Activated T-helper 1 cell treated with anti-CD3 and anti-CD28 coated beads, Interleukin-2, amount 50 U/mL, for 16 hours (primary cell): ENCODE measurements at places on chromosomes 2 and 18.

- DNase-seq: no peak
These were observed 104.2 kb upstream of the NEUROD1 start for GRCh38 chr2:181784556-181784955.

DNA sequence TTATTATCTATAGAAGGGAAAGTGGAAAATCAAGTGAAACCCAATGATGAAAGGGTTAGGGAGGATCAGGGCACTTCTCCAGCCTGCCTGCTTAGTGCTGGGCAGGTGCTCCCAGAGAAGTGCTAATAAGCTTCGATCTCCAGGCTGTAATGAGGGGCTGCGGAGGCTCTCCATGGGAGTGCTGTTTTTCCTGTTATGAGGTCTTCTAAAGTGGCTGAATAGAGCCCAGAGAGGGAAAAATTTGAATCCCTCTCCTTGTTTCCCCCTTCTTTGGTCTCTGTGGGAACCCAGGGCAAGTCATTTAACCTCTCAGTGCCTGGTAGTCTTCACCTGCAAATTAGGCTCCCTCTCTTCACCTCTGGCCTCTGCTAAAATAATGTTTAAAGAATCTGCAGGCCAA is 351.7 kb upstream of the DCC start:
- DNase-seq: no peak

- DNase-seq: no peak
These were observed 151.9 kb downstream of the CERS6 start for GRCh38 chr2:168607992-168608391.

DNA sequence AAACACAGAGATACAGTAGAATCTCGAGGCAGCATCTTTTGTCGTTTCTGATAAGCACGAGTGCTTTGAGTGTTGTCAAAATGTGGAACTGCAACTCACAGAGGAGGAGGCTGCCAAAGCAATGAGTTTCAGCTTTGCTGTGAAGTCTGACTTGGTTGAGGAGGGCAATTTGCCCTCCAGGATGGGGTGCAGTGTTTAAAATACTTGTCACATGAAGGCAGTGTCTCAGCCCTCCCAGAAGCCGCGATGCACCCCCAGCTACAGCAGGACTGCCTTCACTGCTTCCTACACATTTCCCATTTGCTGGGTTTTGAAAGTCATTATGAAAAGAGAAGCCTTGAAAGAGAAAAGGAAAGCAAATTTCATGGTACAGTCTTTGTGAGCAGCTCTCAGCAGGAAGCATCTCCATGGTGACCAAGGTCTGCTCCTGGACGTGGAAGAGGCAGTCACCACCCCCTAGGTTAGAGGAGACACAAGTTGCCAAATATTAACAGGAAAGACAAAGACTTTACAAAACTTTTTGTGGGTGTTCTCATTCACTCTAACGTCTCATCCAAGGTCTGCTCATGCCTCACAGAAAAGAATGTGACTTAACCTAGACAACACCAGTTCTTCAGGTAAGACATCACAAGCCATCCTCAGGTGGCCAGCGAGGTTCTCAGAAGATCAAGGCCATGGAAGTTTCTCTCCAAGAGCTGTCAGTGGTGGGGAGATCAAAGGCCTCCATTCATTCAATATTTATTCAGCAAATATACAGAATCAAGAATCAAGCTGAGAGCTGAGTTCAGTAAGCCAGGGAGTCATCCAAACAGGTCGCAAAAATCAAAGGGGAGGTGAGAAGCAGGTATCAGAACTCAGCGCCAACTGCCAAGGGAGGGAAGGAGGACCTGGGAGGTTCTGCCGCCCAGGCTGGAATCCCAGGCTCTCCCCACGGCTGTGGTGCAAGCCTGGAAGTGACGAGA is 476.0 kb downstream of the EIPR1 start:
- DNase-seq: no peak

GRCh38 chr2:140295767-140296166 is 1515.6 kb upstream of the NXPH2 start:
- no peak for DNase-seq
